ENCODE measurements at places on chromosomes 1 and 21.
A peak's percentile ranks its signal among the peaks of the same experiment; 100 is the strongest.

DNA sequence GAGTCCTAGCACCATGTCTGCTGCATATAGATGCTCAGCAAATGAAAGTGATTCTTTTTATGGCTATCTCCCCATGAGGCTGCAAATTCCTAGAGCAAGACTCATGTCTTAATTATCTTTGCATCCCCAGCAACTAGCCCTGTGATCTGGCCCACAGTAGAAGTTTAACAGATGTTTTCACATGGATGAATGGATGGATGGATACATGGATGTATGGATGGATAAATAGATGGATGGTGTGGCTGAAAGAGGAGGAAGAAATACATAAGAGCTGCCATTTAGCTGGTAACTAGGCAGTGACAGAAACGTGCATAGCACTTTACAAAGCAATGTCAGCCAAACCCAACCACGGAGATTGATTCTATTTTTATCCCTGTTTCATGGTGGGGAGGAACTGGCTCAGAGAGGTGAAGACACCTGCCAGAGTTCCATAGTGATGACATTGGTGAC, 32.7 kb upstream of the ZBTB40 start:
- DNase-seq = no peak
- no peak overlapping the region for H3K4me3 ChIP-seq
- peaks cover 26% of the 10 kb centered on the region for H3K27me3 ChIP-seq
- no peaks in the 10 kb centered on the region for H3K36me3 ChIP-seq

DNA sequence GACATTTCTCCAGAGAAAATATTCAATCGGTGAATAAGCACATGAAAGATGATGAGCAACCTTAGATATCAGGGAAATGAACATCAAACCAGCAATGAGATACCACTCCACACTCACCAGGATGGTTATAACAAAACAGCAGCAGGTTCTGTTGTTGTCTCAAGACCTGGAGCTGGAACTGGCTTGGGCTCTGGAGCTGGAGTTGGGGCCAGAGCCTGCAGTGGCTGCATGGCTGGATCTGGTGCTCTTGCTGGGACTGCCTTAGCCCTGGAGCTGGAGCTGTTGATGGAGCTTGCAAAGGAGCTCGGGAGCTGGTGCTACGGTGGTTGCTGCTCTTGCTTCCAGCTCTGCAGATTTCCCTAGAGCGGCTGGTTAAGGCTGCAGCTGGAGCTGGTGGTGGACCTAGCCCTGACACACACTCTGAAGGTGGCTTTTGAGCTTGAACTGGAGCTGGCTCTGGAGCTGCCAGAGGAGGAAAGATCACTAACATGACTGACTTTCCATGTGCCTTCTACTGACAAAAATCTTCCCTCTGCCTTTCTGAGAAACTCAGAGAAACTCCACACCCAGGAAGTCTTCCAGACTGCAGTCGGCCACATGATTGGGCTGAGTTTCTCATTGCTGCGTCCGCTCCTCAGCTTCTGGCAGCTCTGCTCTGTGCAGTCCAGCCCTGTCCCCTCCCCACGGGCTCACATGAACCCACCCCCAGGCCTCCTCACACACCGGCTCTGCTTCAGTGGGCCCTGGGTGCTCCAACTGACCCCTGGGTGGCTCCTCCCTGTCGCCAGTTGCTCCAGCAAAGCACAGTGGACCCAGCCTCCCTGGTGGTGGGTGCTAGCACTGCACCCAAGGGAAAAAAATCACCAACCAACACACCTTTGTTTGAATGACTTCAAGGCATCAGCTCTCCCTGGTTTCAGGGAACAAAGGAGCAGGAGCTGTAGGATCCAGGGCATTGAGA, 139.1 kb upstream of the FMN2 start:
- H3K36me3 ChIP-seq = no peaks in the 10 kb centered on the region
- H3K4me3 ChIP-seq = no peak overlapping the region
- H3K27ac ChIP-seq = no peak overlapping the region
- H3K27me3 ChIP-seq = peaks cover 4% of the 10 kb centered on the region

GRCh38 chr1:26291433-26291832, 11.5 kb downstream of the SH3BGRL3 start:
- no peaks in the 10 kb centered on the region for H3K27me3 ChIP-seq
- no peak for DNase-seq
- H3K4me3 ChIP-seq = peak overlapping the region; percentile 49
- peak overlapping the region; percentile 96 for H3K27ac ChIP-seq

- H3K27me3 ChIP-seq = no peaks in the 10 kb centered on the region
- peaks cover 13% of the 10 kb centered on the region for H3K4me1 ChIP-seq
- H3K27ac ChIP-seq = no peak overlapping the region
- no peak overlapping the region for H3K4me3 ChIP-seq
Observed at GRCh38 chr1:200139661-200140250, 112.2 kb downstream of the NR5A2 start.

DNA sequence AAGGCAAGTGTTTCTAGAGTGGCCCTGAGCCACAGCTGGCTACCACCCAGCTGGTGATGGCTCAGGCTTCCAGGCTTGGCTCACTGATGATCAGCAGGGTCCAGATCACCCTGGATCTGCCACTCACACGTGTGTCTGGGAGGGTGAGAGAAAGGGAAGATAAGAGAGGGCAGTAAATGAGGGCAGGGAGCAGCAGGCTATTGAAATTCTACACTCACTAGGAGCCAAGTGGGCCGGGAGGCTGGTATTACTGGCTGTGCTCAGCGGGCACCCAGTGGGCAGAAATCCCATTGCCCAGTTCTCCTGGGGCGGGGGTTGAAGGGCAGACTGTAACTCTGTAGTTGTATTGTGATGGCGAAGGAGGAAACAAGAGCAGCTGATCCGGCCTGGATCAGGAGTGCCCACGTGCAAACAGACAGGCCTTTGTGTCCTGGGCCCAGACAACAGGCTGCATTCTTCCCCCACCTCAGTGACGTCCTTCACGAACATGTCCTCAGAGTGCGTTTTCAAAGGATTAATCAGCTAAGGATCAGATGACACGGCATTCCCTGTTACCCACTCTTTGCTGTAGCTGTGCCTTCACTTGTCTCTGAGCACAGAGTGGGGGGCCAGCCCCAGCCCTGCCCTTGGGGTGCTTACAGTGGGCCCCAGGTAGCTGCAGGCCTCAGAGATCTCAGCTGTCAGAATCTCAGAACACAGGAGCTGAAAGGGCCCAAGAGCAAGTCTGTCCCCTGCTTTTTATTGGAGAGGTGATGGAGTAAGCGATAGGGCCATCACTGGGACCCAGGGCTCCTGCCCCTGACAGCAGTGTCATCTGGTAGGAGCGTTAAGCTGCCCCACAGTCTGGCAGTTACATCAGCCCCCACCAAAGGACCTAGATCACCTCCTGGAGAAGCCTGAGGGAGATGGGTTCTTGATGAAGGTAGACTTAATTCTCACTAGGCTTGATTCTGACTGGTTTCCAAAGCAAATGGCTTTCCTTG, 60.5 kb downstream of the ATP1A1 start:
- H3K27ac ChIP-seq = no peak overlapping the region
- H3K36me3 ChIP-seq = no peaks in the 10 kb centered on the region
- H3K4me1 ChIP-seq = no peaks in the 10 kb centered on the region
- DNase-seq = no peak

DNA sequence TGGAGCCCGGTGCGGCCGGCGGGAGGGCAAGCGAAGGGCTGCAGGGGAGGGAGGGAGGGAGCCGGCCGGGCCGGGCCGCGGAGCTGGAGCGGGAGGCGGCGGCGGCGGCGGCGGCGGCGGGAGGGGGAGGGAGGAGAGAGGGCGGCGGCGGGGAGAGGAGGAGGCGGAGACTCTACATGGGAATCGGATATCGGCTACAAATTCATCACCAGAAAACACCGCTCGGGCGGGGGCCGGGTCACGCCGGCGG, at the start of gene AKT3:
Gene AKT3, minus strand, starts transcription at position 42 of the 250 bp plus-strand sequence. CDS start 7,073 bp downstream, outside the sequence.
- H3K4me1 ChIP-seq = peaks cover 16% of the 10 kb centered on the region
- H3K27me3 ChIP-seq = no peaks in the 10 kb centered on the region
- H3K36me3 ChIP-seq = no peaks in the 10 kb centered on the region
- peak within 1 kb of the TSS; percentile 99 for H3K4me3 ChIP-seq

DNA sequence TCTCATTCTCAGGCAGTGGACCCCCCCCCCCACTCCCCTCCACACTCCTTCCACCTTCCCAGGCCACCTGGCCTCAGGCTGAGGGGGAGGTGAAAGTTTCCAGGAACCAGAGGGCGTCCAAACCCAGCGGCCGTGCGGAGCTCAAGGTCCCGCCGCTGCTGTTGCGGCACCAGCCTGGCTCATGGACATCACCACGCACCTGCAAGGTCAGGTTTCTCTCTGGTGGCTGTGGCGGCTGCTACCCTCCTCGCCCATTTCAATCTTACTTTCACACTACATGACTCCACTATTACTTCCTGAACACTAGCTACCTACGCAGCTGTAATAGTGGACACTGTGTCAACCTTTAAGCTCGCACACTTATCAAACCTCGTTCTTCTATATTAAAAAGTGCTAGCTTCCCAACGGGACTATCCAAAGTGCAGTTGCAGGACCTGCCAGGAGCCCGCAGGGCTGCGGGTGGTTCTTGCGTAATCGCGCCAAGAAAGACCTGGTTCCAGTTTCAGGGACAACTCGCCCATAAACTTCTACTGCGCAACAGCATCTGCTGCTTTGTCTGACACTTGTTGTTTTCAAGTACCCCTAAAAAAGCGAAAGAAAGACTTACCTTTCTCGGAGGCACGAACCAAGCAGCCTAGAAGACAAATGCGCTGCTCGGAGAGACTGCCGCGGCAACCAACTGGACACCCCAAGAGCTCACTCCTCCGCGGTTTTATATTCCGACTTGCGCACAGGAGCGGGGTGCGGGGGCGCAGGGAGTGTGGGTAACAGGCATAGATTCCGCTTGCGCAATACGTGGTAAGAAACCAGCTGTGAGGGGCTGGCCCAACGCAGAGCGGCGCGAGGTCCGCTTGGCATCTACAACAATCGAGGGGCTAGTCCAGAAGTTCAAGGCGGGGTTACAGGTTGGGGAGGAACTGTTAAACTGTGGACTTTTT, at the start of gene DIRAS3:
Gene DIRAS3, minus strand, starts transcription at position 687 of the 938 bp plus-strand sequence. CDS start 3,330 bp downstream, outside the sequence.
- H3K27ac ChIP-seq = no peak within 1 kb of the TSS
- no peaks in the 10 kb centered on the region for H3K4me1 ChIP-seq
- H3K4me3 ChIP-seq = no peak within 1 kb of the TSS
- DNase-seq = no peak

DNA sequence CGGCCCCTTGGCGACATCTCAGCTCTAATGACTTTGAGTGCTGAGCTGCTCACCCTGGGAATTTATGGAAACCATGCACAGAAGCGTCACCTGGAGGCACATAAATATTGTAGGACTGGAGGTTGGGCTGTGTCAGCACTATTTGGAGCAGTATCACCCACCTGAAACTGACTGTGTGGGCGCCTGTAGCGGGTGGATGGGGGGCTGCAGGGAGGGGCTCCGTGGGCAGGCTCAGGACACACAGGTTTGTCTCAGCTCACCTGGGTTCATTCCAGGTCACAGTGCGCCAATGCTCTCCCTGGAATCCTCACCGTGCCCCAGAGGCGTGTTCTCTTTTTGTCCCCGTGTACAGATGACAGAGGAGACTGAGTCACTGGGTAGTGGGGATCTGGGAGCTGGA, 74.8 kb upstream of the ACTL8 start:
- DNase-seq = no peak
- H3K36me3 ChIP-seq = no peaks in the 10 kb centered on the region
- no peak overlapping the region for H3K4me3 ChIP-seq
- peaks cover 9% of the 10 kb centered on the region for H3K27me3 ChIP-seq

DNA sequence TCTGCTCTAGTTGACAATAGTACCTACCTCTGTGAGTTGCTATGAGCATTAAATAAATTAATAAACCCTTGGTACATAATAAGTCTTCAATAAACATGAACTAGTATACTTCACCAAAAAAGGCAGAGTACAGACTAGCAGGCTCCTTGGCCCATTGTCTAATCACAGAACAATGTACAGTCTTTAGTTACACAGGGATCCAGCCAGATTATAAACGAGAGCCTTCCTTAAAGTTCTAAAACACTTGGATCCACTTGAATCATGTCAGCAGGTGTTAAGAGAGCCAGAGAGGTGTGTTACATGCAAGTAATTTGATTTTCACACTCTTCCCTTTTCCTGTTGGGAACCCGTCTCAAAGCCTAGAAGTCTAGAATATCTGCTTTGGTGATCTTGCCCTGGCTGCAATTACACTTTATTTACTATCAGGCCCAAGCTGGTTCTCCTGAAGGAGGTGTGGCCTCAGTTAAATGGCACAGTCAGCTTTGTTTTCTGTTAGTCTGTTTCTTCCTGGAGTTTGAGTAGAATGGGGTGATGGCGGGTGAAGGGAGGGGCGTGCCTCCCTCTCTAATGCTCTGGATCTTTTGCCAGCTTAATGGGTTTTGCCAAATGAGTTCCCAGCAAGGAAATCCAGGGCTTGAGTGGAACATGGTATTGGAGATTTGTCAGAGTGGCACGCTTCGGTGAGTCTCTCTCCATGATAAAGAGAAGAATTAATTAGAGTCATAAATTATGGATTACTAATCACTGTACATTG, 570.9 kb upstream of the CAMK1G start:
- no peaks in the 10 kb centered on the region for H3K4me1 ChIP-seq
- peaks cover 4% of the 10 kb centered on the region for H3K27me3 ChIP-seq
- H3K4me3 ChIP-seq = no peak overlapping the region
- no peak for DNase-seq
- no peaks in the 10 kb centered on the region for H3K36me3 ChIP-seq
- no peak overlapping the region for H3K27ac ChIP-seq

- DNase-seq = no peak
- H3K27me3 ChIP-seq = peaks cover 4% of the 10 kb centered on the region
- H3K4me3 ChIP-seq = no peak overlapping the region
- no peak overlapping the region for H3K27ac ChIP-seq
Observed at GRCh38 chr1:91032349-91032748, 10.5 kb upstream of the ZNF644 start.

GRCh38 chr1:7586031-7586941, 184.8 kb upstream of the VAMP3 start:
- no peak overlapping the region for H3K4me3 ChIP-seq
- no peak for DNase-seq
- no peaks in the 10 kb centered on the region for H3K4me1 ChIP-seq
- peaks cover 3% of the 10 kb centered on the region for H3K27me3 ChIP-seq
- H3K27ac ChIP-seq = no peak overlapping the region

DNA sequence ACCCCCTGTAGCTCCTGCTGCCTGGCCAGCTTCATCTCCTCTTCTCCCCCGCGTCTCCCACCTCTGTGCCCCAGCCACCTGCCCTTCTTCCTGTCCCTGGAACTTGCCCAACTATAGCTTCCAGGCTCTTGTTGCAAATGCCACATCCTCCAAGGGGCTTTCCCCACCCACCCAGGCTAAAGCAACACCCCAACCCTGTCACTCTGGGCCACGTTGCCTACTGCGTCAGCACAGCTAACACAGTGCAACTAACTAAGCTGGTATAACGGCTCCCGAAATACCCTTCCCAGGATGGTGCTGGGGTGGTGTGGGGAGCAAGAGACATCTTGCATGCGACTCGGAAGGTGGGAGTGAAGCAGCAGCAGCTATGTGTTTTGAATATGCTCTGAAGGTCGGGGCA, 19.7 kb downstream of the CAMK2N1 start:
- no peak overlapping the region for H3K4me3 ChIP-seq
- no peak overlapping the region for H3K27ac ChIP-seq
- DNase-seq = no peak
- peaks cover 24% of the 10 kb centered on the region for H3K27me3 ChIP-seq
- H3K4me1 ChIP-seq = peaks cover 3% of the 10 kb centered on the region

- H3K27me3 ChIP-seq = peaks cover 2% of the 10 kb centered on the region
- H3K4me1 ChIP-seq = no peaks in the 10 kb centered on the region
- no peak overlapping the region for H3K27ac ChIP-seq
- H3K4me3 ChIP-seq = no peak overlapping the region
Observed at GRCh38 chr1:233587958-233588799, 25.7 kb upstream of the KCNK1 start.

GRCh38 chr1:61287014-61287413, 204.7 kb downstream of the NFIA start:
- no peaks in the 10 kb centered on the region for H3K36me3 ChIP-seq
- H3K27me3 ChIP-seq = peaks cover 2% of the 10 kb centered on the region
- no peaks in the 10 kb centered on the region for H3K4me1 ChIP-seq
- H3K4me3 ChIP-seq = no peak overlapping the region

- H3K27me3 ChIP-seq = no peaks in the 10 kb centered on the region
- peaks cover 37% of the 10 kb centered on the region for H3K36me3 ChIP-seq
- no peak for DNase-seq
- H3K4me1 ChIP-seq = peaks cover 6% of the 10 kb centered on the region
- H3K27ac ChIP-seq = peak overlapping the region; percentile 41
- H3K4me3 ChIP-seq = no peak overlapping the region
Observed at GRCh38 chr1:58515794-58516401, 30.6 kb downstream of the OMA1 start.

Measured in memory B cell (primary cell).